T-helper 2 cell (primary cell): ENCODE measurements at places on chromosomes 2 and 18.

- peak; percentile 98 for DNase-seq
Observed at GRCh38 chr2:136008205-136008865, 22.9 kb upstream of the DARS1 start.

DNA sequence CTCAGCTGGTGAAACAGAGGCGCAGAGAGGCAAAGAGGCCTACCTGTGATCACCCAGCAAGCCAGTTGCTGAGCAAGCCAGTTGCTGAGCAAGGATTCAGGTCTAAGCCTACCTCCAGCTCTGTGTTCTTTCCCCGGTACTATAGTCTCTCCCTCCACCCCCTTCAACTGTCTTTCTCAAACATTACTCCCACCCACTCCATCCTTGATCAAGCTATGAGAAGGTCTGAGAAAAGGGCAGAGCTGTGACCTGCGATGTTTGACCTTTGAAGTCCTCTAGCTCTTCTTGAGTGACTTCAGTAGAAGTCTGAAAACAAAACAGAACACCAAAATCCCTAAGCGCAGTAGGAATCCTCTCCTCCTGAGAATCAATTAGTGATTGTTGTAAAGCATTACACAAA lies 665.2 kb upstream of the ID2 start:
- no peak for DNase-seq

GRCh38 chr18:51867767-51868166 lies 472.2 kb upstream of the DCC start:
- DNase-seq: peak; percentile 14

DNA sequence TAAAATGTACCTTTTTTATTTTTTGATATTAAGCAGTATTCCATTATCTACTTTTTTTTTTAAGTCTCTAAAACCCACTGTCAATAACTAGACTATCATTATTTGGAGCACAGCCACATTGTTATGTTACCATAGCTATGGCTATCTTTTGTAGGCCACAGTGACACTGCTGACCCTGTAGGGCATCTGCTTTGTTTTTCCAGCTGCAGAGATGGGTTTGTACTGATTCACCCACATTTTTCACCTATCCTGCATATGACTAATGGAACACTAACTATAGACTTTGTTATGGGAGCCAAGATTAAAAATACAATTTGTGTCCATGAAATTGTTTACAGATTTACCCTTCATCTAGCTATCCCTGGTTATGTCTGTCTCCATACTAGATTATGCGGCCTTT lies 21.6 kb upstream of the OTX1 start:
- no peak for DNase-seq
